ENCODE measurements at places on chromosomes 6 and 20. TPM values are rescaled to one million over a fixed set of nuclear protein-coding genes. Genes with fewer than 3 reads are reported as not detected.

DNA sequence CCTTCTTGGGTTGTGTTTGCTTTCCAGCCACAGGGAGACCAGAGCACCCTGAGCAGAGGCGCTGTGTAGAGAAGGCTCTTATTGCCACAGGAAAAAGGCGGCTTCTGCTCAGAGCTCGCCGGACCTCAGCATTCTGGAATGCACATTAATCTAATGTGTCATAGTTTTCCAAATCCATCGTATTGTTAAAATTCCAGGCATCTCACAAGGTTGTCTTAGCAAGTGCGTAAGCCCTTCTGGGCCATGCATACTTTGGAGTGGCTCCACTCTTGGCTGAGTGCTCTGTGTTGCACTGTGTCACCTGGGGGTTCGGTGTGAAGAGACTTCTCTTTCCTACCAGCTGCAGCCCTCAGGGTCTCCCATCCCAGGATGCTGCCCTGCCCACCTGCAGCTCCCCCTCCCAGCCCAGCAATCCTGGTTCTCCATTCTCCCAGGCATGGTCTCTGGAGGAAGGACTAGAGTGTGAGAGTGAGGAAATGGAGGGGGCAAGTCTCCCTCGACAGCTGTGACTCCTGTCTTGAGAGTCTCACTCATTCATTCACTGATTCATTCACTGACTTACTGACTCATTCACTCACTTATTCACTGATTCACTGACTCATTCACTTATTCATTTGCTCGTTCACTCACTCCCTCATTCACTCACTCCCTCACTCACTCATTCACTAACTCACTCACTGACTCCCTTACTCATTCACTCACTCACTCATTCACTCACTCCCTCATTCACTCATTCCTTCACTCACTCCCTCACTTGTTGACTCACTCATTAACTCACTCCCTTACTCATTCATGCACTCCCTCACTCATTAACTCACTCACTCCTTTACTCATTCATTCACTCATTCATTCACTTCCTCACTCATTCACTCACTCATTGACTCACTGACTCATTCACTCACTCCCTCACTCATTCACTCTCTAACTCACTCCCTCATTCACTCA lies 83.7 kb upstream of the MPC1 start:
- no peak for DNase-seq

GRCh38 chr6:35370785-35371493 lies 28.6 kb downstream of the PPARD start:
- DNase-seq, result no peak

- DNase-seq, result no peak
These were observed 143.6 kb upstream of the TMEM170B start for GRCh38 chr6:11393713-11394627.

GRCh38 chr6:169810066-169810989 lies 58.9 kb downstream of the ERMARD start:
- DNase-seq, result no peak

- DNase-seq, result no peak
These were observed 59.0 kb downstream of the IGF2R start for GRCh38 chr6:160027931-160028330.

DNA sequence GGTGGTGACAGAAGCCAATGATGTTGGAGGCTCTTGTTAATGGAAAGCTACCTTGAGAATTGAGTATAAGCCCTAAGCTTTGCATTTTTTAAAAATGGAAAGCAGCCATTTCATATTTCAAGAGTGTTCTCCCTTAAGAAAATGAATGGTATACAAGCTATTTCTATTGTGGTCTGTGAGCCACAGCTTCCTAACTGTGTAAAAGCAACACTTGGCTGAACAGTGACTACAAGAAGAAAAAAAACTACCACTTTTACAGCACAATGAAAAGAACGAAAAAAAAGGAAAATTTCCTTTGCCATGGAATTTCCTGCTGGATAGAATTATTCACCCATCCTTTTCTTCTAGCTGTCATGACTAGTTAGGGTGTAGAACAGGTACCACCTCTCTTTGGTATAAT lies 397.1 kb upstream of the BTBD3 start:
- no peak for DNase-seq

DNA sequence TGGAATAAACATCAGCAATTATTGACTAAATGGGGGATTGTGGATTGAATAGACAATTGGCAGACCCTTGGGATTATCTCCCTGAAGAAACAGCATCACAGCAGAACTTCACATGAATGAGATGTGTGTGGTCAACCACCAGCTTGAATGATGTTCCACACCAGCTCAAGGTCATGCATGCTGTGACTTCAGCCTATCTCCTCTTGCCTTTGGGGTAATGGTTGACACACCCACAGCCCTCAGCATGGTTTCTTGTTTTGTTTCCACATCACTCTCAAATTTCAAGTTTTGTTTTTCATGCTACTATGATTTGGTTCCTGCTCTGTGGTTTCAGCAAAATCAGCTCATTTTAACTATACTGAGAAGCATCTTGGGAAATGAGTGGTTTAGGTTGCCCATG lies 94.3 kb downstream of the PAK5 start:
- DNase-seq, result no peak

GRCh38 chr20:330233-331149 lies 5.1 kb downstream of the SOX12 start:
- peak; percentile 87 for DNase-seq

Gene ZNF311
- total RNA-seq, result 5.6 TPM

Gene B3GAT2
- 22.9 TPM for total RNA-seq

GRCh38 chr6:44631968-44632367 lies 244.5 kb downstream of the CDC5L start:
- no peak for DNase-seq

DNA sequence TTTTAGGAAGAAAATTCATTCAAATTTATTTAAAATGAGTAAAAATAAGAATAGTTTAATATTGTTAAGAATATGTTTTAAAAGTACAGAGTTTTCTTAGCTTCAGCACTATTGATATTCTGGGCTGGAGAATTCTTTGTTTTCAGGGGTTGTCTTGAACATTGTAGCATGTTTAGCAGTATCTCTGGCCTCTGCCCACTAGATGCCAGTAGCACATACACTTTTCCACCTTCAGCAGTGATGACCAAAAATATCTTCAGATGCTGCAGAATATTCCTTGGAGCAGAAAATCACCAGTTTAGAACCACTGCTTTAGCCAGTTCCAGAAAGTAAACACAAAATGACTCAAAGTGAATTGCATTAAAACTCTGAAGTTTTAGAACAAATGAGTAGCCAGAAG lies 19.4 kb upstream of the SDHAF4 start:
- DNase-seq, result no peak

DNA sequence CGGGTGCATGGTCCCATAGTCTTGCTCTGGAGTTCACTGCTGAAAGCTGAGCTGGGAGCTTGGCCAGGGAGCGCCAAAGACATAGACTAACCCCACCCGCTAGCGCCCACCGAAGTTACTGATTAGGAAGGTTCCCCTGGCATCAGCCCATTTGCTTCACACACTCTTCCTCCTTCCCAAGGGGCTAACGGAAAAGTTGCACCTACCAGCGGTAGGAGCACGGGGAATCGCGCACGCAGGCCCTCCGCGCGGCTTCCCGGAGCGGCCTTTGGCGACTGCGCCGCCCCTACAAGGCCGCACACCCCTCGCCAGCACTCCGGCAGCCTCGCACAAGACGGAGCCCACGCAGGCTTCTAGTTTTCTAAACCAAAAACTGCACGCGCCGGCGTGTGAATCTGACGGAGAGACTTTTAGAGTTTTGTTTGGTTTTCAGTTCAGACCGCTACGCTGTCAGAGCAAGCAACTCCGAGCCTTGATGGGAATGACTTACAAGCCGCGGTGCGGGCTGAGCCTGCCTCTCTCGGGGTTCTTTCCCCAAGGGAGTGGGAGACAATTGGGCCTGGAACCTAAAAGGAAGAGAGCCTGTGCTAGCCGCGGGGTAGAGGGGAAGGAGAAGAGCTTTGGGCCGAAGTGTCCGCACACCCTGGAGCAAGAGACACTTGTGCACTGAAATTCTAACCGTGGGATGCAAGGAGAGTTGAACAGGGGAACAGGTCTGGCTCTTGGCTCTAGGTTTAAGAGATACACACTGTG lies 891 bp upstream of the POU3F2 start:
- peak; percentile 61 for DNase-seq

GRCh38 chr6:170068496-170068895 lies 222.4 kb downstream of the DLL1 start:
- no peak for DNase-seq

GRCh38 chr20:3812259-3812681 lies 8.1 kb upstream of the AP5S1 start:
- no peak for DNase-seq

DNA sequence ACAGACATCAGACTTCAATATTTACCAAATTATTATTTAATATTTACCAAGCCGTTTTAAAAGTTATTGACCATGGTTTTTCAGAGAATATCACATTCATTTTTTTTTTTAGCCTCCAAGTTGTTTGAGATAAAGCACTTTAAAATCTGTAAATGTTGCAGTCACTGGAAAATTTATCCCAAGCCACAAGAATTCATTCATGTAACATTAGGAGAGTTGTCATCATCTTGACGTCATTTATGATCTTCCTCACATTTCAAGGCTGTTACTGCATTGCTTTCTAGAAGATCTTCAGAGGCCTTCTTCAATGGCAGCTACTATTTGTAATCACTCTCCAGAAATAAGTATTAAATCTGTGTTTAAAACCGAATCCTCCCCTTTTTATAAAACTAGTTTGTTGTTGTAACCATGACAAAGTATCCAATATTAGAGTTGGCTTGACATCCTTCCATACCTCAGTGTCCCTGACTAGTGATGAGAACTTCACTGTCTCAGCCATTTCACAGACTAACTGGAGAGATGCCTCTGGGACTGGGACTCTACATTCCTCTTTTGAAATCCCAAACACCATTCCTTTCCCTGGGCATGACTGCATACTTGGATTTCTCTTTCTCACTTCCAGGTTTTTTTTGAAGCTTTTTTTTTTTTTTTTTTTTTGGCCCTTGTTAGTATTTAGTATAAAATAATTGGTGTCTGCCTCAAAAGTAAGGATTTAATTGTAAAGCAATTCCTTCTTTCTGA lies 100.1 kb downstream of the ZFAND3 start:
- no peak for DNase-seq

DNA sequence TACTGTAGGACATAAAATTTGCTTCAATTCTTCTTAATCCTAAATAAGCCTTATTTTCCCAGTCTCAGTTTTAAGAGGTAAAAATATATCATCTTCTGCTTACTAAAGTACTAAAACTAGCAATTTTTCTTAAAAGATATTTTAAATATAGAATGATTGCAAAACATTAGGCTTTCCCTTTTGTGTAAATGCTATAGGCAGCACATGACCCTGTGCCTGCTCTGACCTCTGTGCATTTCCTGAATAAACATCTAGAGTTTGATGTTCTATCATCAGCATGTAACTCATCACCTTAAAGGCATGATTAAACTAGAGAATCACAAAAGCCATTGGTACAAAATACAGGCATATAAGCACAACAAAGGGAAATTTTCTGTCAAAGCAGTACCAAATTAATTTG lies 422.7 kb downstream of the TFAP2B start:
- DNase-seq, result no peak

- DNase-seq, result no peak
These were observed 83.5 kb upstream of the CDH4 start for GRCh38 chr20:61168605-61169004.

DNA sequence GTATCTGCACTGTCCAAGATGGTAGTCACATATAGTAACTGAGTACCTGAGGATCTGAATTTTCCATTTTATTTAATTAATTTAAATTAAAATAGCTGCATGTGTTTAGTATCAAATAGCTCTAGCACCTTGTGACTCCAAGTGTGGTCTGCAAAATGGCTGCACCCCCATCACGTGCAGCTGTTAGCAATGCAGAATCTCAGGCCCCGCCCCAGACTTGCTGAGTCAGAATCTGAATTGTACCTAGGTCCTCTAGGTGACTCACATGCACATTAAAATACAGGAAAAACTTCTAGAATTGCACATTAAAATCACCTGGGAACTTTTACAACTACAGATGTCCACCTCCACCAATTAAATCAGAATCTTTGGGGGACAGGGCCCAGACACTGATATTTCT lies 19.2 kb upstream of the FAM83C start:
- no peak for DNase-seq

DNA sequence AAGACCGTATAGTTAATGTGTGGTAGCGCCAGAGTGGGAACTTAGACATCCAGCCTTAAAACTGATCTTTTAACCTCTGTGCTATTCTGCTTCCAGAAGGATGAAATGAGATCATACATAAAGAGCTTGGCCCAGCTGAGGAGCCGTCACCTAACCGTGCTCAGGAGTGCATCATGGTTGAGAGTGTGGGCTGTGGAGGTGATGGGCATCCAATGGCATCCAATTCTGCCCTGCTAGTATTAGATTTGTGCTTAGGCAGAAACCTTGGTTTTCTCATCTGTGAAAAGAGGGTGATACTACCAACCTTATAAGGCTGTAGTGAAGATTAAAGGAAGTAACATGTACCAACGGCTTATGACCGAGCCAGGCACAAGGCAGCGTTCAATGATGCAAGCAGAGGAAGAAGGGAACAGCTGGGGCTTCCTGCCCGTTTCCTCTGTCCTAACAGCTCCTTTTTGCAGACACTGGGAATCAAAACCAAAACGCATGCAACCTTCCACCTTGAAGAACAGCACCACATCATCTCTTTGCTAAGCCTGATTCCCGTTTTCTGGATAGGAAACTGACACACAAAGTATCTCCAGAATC lies 1.3 kb downstream of the SLC22A16 start:
- no peak for DNase-seq

Gene DCDC2
- total RNA-seq, result 2.4 TPM

DNA sequence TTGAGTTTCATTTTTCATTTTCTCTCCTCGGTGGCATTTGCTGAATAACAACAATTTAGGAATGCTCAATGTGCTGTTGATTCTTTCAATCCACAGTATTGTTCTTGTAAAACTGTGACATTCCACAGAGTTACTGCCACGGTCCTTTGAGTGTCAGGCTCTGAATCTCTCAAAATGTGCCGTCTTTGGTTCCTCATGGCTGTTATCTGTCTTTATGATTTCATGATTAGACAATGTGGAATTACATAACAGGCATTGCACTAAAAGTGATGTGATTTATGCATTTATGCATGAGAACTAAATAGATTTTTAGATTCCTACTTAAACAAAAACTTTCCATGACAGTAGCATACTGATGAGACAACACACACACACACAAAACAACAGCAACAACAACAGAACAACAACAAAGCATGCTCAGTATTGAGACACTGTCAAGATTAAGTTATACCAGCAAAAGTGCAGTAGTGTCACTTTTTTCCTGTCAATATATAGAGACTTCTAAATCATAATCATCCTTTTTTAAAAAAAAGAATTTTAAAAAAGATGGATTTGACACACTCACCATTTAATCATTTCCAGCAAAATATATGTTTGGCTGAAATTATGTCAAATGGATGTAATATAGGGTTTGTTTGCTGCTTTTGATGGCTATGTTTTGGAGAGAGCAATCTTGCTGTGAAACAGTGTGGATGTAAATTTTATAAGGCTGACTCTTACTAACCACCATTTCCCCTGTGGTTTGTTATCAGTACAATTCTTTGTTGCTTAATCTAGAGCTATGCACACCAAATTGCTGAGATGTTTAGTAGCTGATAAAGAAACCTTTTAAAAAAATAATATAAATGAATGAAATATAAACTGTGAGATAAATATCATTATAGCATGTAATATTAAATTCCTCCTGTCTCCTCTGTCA lies 88.1 kb downstream of the SNAP25 start:
- DNase-seq, result no peak

Gene ANKRD60
- total RNA-seq, result not detected

All from spinal cord (tissue), 10 donors.